ENCODE measurements at places on chromosomes 4 and X. TPM values are rescaled to one million over a fixed set of nuclear protein-coding genes. Genes with fewer than 3 reads are reported as not detected.

GRCh38 chr4:1723131-1723801, 1.9 kb downstream of the TACC3 start:
- DNase-seq: no peak

GRCh38 chr4:185394568-185395237, 1.0 kb downstream of the LRP2BP start:
- no peak for DNase-seq

- no peak for DNase-seq
Measured at GRCh38 chr4:104629601-104630000, 134.9 kb upstream of the CXXC4 start.

GRCh38 chrX:54470054-54470760, 25.8 kb downstream of the FGD1 start:
- DNase-seq: no peak

- DNase-seq: peak; percentile 17
Measured at GRCh38 chrX:128106630-128107029, 54.4 kb upstream of the ACTRT1 start.

Gene HTATSF1
- total RNA-seq: 76.0 TPM

Gene SASH3
- total RNA-seq: 0.33 TPM

Gene UBE2D3
- total RNA-seq: 191 TPM

Data from Panc1 (cell line).